Kidney (tissue), 22 donors: ENCODE measurements at places on chromosomes 12 and 14. TPM values are rescaled to one million over a fixed set of nuclear protein-coding genes. Genes with fewer than 3 reads are reported as not detected.

The HCAR3 gene
- polyA plus RNA-seq = not detected

The CARMIL3 gene
- 1.5 TPM for polyA plus RNA-seq

The STX2 gene
- 10.1 TPM for polyA plus RNA-seq

The FGF6 gene
- not detected for polyA plus RNA-seq

The NEUROD4 gene
- not detected for polyA plus RNA-seq

The PSME1 gene
- polyA plus RNA-seq = 333 TPM

The MIP gene
- not detected for polyA plus RNA-seq

DNA sequence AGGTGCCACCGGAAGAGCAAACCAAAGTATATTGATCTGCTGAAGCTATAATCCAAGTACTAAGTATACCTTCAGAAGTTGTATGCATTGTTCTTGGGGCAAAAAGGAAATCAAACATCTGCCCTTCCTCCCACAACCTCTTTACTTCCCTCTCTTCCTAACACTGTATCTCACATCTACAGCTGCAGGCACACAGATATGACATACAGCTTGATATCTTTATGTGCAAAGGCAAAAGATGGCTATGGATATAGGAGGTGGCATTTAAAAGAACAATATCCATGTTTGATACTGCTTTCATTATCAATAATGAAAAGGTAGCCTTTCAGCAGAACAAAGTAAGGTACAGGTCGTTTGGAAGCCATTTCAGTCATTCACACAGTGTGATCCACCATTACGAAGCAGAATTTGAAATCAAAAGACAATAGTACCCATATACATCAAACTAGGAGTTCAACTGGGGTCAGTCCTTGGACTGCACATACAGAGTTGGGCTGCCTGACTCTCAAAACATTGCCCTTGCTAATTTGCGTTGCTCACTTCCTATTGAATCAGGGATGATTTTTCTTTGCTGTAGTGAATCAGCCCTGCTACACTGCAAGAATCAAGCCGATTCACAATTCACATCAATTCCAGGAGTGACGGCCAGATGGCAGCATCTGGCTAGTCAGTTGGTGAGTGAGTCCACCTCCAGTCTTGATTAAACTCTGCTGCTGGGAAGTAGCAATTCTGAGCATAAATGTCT is 8.9 kb downstream of the ANG start:
- peak; percentile 88 for DNase-seq

GRCh38 chr12:2299206-2299605 is 246.4 kb downstream of the CACNA1C start:
- DNase-seq = peak; percentile 85

- no peak for DNase-seq
Observed at GRCh38 chr14:52238682-52239081, 28.8 kb upstream of the PTGDR start.

DNA sequence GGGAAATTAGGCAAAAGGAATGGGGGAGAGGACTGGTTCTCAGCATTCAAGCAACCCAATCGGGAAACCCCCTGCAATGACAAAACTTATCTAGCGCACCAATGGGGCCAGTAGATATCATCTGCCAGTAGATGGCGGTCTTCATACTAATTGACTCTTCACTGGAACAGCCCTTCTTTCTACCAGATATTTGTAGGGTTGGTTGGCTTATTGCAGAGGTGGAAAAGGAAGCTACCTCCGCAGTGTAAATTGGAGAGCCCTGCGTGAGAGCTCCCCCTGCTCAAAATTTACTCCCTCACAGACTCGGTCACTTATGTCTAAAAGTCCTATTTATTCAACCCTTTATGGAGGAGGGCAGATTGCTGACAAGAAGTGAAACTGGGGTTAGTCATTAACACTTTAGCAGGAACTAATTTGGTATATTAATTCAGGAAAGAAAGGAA is 166.1 kb upstream of the CCND2 start:
- no peak for DNase-seq

- peak; percentile 86 for DNase-seq
Observed at GRCh38 chr14:94689218-94689984, 77.2 kb downstream of the SERPINA3 start.

GRCh38 chr14:55327179-55327578 is 56.0 kb downstream of the FBXO34 start:
- no peak for DNase-seq

DNA sequence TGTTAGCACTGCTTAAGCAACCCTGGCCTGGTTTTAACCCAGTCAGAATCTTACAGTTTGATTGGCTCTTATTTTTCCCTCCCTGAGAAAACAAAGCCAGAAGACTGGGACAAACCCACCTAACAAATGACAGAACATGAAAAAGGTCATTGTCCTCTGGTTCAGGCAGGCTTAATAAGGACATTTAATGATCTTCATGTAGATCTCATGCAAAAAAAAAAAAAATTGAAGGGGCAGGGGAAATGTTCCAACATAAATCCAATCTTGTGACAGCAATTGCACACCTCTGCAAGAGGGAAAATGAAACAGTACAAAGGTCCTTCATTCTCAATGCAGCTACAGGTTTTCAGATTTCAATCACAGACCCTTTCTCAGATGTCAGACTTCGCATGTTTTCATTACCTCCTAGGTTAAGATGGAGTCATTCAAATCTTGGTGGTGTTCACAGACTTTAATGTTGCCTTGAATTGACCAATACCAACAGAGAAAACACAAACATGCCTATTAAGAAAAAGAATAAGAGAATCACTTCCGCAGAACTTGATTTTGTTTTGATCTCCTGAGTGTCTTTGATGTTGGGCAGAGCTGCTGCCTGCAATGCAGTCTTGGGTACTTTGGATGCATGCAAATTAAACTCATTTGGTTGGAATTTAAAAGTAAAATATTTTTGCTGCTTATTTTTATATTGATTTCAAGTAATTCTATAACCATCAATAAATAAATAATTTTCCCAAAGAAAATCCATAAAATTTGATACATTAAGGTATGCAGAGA is 359.0 kb downstream of the BTG1 start:
- DNase-seq = no peak

DNA sequence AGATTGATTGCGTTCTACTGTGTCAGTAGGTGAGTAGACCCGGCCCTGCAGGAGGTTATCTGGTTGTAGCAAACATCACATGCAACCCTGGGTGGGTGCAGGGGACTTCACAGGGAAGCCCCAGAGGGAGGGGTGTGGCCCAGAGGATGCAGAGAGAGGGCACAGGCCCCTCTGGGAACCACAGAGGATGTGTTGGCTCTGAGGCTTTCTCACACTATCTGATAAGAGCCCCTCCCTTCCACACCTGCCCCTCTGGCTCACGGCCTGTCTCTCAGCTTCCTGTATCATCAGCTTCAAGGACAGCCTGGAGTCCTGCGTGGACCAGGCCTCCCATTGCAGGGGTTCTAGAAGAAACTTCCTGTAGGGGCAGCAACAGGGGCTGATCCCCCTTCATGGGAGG is 101.9 kb downstream of the RIN3 start:
- DNase-seq = no peak

DNA sequence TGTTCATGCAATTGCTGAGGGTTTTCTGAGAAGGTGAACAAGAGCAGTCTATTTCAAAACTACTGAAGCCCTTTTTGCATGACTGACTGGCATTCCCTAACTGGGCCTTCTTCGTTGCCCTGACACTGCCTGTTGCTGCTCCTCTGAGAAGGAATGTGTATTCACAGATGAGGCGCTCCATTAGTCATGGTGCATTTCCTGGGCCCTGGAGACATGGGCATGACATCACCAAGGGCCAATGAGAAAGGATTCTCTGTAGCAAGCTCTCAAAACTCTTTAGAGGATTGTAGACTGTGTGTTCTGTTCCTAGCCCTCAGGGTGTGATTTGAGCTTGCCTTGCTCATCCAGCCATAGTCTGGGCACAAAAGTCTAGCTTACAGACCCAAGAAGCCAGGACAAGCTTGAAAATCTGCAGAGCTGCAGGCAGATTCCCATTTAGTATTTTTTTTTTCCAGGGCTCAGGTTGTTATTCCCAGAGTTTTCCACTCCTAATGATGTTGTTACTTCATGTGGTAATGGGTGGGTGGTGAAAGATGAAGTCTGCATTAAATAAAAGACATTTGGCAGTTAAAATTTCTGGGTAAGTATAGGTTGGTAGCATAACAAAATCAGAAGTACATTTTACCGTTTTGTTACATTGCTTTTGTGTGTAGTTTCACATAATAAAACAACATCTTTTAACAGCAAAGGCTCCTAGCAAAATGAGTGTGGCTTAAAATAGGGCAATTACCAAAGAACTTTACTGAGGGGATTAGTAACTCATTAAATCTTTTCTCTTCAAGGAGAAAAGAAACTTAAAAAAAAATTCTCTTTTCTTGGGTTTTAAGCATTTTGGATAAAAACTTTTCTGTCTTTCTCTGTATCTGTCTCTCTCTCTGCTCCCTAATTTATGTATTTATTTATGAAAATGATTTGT is 318.4 kb downstream of the RAD51B start:
- DNase-seq = peak; percentile 96

GRCh38 chr12:49907352-49907751 is 3.7 kb upstream of the FAIM2 start:
- DNase-seq = no peak

- no peak for DNase-seq
Observed at GRCh38 chr12:2338381-2338780, 285.6 kb downstream of the CACNA1C start.

DNA sequence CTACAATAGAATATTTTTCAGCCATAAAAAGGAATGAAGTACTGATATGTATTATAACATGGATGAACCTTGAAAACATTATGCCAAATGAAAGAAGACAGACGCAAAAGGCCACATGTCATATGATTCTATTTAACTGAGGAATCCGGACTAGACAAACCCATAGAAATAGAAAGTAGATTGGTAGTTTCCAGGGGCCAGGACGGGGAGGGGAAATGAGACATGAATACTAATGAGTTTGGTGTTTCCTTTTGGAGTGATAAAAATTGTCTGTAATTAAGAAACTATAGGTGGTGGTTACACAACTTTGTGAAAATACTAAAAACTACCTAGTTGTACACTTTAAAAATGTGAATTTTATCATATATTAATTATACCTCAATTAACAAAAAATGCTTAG is 247.6 kb downstream of the BCAT1 start:
- no peak for DNase-seq

DNA sequence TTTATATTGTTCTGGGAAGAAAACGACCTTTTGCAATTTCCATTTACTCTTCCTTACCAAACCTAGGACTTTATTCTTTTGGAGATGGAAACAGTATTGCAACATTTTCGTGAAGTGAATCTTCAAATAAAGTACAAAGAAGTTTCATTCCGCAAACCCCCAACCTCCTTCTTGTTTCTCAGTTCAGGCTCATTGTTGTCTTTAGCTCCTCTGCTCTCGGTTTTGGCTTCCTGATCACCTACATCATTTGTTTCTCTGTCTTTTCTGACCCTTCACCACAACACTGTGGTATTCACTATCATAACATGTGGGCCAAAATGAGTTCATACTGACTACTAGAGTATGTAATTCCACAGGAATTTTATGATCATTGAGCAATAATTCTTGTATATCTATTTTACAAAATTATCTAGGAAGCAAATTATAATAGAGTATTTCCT is 266.8 kb downstream of the ADAMTS20 start:
- DNase-seq = no peak

- DNase-seq = no peak
Observed at GRCh38 chr14:71011479-71011878, 104.2 kb downstream of the PCNX1 start.

DNA sequence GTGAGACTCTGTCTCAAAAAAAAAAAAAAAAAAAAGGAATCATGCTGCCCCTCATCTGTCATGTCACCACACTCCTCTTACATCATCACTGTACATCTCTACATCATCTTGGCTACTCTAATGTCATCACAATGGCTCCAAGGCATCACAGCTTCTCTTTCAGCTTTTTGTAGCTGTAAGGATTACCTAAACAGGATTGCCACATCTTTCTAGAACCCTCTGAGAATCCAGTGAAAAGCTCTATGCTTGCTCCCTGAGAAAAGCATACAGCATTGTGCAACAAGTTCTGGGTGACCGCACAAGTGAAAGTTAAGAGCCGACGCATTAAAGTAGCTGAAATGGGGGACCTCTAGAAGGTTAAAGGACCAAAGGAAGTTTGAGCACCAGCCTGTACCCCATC is 272.5 kb downstream of the C12orf50 start:
- no peak for DNase-seq

DNA sequence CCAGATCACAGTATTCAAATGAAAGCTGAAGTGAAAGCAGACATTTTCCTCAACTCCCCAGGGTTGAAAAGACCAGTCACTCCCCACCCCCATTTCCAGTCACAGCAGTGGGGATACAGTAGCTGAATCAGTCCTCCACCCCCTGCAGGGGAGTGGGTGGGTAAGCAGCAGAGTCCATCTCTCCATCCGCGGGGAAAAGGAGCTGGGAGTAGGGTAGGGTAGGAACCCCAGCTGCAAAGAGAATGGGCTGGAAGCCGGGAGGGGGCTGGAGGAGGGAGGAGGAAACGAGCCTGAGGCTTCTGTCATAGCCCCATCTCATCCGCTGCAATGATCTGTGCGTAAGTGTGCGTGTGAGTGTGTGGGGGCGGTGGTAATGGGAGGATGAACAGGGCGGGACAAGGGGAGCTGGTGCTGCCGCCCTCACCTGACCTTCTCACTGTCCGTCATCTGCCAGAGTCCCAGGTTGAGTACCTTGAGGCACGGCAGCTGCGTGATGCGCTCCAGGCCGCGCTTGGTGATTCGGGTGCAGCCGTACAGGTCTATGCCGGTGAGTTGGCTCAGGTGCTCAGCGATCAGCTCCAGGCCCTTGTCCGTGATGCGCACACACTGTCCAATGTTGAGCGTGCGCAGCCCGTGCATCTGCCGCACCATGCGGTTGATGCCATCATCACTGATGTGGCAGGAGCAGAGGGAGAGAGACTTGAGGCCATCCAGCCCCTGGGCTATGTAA is 1.8 kb downstream of the FBXL14 start:
- no peak for DNase-seq

- no peak for DNase-seq
Observed at GRCh38 chr12:108670066-108670631, 36.5 kb upstream of the SELPLG start.

DNA sequence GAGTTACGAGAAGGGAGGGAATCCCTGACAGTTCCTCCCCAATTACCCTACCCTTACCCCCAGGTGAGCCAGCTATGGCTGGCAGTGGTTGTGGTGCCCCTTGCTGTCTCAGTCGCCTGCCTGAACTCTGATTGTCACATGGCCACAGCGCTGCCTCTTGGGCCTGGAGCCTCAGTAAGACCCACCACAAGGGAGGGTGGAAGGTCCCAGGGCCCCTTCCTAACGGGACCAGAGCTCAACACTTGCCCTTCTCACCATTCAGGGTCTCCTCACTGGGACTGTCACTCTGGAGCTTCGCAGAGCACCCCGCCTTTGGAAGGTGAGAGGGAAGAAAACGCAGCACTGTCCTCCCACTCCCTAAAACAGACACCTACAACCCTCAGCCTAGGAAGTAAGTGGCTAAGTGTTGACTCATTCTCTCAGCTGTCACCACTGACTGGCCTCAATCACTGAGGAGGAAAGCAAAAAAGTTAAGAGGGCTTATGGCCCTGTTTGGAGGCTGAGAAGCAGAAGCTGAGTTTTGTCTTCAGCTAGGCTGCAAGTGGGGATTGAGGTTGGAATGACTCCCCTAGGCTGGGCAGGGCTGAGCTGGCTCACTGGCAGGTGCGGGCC is 1.0 kb downstream of the TMEM253 start:
- no peak for DNase-seq

- peak; percentile 67 for DNase-seq
Observed at GRCh38 chr14:61025251-61026223, 44.5 kb downstream of the SLC38A6 start.
